ENCODE measurements at places on chromosomes 1 and 21.
A peak's percentile ranks its signal among the peaks of the same experiment; 100 is the strongest.

- no peak for DNase-seq
Measured at GRCh38 chr1:22044690-22045420, 7.7 kb upstream of the CDC42 start.

DNA sequence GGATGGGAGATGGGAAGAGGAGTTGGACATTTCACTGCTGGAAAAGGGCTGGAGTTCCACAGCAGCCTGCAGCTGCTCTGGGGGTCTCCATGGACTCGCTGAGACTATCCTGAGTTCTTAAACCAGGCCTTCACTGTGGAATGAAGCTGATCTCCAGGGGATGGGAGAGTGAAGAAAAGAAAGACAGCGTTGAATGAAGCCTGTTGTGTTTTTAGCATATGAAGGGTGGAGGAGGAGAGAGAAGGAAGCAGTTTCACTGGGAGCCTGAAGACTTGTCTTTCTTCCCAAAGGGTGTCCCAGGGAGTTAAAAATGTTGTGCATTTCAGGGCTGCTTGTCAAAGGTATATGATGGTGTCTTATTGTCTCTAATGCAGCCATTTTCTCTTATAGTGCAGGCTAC lies 9.2 kb downstream of the ROR1 start:
- DNase-seq, result no peak

- DNase-seq, result no peak
Measured at GRCh38 chr1:174166530-174167264, 7.4 kb downstream of the RABGAP1L start.

DNA sequence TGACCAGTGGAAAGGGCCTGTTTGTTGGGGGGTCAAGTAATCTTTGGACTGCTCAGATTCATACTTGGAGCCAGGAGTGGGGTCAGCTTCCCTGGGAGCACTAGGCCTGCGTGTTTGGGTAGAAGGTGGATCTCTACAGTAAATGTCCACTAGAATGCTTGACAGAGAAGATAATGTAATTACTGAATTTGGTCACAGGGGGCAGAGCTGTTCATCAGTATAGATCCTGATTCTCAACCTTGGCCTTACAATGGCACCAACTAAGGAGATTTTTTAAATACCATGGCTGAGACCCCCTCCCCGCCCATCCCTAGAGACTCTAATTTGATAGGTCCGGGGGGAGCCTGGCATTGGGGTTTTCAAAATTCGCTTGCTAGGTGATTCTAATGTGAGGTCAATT lies 217.5 kb upstream of the PLXNA2 start:
- no peak for DNase-seq

DNA sequence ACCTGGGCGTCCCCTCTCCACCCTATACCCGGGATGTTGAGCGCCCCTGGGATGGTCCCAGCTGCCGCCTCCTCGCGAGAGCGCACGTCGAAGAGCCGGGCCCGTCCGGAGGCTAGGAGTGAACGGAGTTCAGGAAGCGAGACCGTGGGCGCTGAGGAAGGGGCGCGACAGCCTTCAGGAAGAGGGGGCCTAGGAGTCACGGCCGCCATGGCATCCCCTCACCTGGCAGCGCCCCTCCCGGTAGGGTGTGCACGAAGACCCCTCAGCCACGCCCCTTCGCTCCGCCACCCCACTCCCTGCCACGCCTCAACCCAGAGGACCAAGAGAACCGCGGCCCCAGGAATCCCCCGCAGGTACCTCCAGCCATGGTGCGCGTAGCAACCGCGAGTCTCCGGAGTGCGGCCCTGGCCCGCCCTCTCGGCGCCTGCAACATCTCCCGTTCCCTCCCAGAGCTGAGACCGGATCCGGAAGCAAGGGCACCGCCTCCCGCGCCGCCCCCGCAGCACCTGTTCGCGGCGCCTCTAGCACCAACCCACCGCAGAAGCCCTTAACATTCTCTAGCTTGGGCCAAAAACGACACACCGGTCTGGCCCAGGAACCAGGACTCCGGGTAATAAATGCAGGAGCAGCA lies at the start of gene TSTD1:
Gene TSTD1, minus strand, starts transcription at position 442 of the 631 bp plus-strand sequence. Its CDS starts 75 bp downstream, at position 367.
- DNase-seq, result peak; percentile 89

GRCh38 chr1:62234688-62235087 lies 40.0 kb downstream of the L1TD1 start:
- no peak for DNase-seq

DNA sequence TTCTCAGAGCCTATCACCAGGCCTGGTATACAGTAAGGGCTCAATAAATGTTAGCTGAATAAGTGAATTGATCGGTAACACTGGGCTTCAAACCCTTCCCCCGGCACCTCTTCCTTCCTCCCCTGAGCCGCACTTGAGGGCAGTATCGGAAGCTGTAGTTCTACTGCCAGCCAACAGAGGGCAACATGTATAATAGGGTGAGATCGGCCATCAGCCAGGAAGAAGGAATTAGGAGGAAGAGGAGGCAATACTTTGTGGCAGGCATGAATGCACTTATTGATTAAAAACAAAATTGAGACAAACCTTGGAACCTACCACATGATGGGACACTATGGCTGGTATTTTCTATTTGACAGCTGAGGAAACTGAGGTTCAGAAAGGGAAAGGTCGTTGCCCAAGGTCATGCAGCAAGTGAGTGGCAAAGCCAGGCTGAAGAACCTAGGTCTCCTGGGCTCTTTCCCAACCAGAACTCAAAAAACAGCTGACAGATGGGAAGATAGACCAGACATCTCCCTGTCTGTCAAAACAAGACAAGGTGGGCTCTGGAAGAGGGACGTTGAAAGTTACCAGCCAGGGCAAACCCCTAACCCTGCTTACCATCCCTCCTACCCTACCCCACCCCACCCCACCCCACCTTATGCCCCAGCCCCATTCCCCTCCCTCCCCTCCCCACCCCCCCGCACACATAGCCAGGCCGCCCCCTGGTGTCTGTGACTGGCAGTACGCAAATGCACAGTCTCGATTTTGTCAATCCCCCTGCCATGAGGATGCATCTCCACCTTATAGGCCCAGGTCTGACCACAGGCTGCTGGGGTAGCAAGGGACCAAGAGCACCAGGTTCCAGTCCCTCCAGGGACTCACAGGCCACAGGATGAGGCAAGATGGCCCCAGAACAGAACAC lies 107.3 kb upstream of the RUNX3 start:
- peak; percentile 73 for DNase-seq

DNA sequence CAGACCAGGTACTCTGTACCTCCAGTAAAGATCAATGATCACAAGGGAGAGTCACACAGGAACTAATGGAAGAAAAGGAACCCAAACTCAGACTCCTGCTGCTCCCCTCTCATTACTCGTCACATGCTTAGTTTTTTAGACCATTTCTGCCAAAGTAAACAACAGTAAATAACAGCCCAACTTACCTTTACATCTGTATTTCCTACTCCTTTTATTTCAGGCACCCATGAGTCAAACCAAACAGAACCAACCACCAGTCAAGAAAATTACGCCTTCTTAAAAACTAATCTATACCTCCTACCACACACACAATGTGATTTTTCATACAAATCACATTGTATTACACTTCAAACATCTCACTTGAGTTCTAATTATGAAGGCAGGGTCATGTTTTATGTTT lies 61.4 kb upstream of the HTR1D start:
- DNase-seq, result no peak
